ENCODE measurements at places on chromosomes 4 and X. TPM values are rescaled to one million over a fixed set of nuclear protein-coding genes. Genes with fewer than 3 reads are reported as not detected.

CENPU gene
- total RNA-seq = 20.9 TPM

GLRA2 gene
- total RNA-seq = not detected

FAAH2 gene
- 6.6 TPM for total RNA-seq

CYLC1 gene
- not detected for total RNA-seq

Data from airway epithelial cell (primary cell).